ENCODE measurements at places on chromosomes 12 and 14.

- DNase-seq, result peak; percentile 69
Measured at GRCh38 chr12:28424965-28425364, 234.7 kb downstream of the CCDC91 start.

- no peak for DNase-seq
Measured at GRCh38 chr12:14357486-14357885, 8.0 kb upstream of the ATF7IP start.

DNA sequence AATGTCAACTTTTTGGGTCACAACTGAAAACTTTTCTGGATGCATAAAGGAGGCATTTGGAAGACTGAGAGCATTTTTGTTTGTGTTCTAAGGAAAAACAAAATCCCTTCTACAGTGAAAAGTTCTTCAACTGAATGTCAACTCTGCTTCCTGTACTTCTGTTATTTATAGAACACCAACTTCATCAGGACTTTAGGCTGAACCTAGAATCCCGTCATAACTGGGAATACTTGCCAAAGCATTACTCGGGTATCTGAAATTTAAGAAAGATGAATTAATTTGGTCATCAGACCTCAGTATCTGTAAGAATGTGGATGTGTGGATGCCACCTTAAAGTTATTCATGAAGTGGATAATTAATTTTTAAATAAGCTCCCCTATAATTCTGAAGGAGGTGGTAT is 73.2 kb downstream of the FERMT2 start:
- peak; percentile 79 for DNase-seq

DNA sequence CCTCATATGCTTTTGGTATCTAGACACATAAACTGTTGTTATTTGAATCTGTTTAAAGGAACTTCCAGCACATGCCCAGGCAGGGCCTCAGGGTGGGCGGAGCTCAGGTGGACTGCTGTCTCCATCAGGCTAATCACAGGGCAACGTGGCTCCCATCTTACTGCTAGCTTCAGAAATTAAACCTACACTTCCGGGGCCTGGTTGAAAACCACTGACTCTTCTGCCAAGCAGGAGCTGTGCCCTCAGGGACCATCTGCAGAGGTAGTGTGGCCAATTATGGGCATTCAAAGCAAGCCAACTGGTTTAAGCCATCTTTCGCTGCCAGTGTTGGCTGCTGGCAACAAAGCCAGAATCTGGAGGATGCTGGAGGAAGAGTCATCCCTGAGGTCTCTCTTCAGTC is 97.5 kb downstream of the TMX1 start:
- no peak for DNase-seq

DNA sequence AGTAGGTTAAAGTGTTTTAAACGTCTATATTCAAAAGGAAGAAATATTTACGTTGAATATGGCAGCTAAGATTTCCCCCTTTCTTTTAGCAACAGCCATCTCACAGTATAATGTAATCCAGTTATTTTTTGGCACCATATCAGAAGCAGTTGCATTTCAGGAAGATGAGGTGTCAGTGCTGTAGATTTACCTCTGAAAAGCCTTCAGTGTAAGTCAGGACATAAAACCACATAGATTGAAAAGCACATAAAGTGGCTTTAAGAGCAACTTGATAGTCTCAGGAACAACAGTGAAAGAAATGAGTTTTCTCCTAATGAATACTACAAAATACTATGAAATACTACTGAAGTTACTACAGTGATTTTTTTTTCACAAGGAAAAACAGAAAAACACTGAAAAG is 6.9 kb downstream of the MLH3 start:
- DNase-seq, result peak; percentile 83

DNA sequence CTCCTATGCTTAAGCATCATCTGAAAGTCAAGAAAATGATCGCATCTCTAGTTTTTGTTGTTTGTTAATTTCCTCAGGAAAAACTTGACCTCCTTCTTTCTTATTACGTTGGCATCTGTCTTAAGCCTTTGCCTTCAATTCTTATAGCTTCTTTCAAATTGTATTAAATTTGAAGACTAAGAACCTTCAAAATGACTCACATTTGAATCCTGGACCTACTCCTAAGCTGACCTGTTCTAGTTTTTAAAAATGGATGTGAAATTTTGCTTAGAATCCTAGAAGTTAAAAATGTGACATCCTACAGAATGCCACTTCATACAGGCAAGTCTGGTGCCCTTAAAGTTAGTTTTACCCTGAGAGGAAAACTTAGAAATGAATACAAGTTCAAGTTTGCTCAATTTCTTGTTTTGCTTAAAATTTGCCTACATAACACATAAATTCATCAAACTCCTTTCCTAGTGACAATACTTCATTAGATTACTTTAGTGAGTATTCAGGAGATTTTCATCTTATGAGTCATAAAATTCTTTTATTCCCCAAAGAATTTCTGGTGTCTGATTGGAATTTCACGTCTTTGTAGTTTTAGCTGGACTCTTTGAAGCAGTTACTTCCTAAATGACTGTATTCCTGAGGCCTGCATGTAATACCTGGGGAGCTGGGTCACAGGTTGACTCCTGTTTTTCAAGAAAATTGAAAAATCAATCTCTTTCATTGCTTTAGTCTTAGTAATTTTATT is 152.3 kb downstream of the MSRB3 start:
- peak; percentile 88 for DNase-seq

- DNase-seq, result peak; percentile 51
Measured at GRCh38 chr14:71049435-71050133, 142.3 kb downstream of the PCNX1 start.

DNA sequence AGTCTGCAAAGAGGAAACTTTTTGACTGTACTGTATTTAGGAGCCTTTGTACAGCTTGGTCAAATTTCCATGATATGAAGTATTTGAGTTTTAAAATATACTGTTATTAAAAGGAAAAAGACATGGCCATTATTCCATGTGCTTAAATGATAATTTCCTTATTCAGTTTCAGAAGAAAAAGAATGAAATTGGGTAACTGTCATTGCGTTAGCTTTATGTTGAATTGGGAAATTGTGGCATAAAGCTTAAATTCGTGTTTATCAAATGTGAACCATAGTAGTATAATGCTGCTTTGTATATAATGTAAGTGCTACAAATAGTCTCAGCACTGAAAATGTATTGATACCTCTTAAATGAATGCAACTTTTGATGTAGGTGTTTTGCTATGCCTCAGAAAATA is 64.9 kb downstream of the ETNK1 start:
- DNase-seq, result no peak

DNA sequence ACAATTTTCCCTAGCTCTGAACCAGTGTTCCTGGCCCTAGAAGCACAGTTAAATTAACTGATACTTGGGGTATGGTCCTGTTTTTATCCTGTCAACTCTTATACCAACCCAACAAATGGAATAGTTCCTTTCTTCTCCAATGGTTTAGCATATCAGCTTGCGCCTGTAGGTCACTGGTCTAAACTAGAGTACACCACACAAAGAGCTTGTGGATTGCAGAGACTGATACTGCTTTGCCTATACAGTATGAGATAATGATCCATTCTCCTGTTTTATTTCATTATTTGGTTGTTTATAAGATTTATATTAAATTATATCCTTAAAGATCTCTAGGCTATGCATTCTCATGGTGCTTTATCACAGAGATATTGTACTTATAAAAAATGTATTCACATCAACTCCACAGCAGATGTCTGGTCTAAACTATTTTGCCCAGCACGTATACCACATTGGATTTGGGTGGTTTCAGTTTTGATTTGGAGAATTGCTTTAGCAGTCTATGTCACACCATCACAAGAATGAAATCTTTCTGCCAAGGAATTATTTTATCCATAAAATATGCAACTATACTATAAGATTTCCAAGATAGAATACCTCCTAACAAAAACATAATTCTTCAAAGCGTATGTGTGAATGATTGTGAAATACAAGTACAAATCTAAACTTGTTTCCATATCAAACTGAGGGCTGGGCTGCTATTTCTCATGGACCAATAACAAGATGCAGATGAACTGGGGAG is 142.1 kb downstream of the SLC16A7 start:
- DNase-seq, result peak; percentile 67

DNA sequence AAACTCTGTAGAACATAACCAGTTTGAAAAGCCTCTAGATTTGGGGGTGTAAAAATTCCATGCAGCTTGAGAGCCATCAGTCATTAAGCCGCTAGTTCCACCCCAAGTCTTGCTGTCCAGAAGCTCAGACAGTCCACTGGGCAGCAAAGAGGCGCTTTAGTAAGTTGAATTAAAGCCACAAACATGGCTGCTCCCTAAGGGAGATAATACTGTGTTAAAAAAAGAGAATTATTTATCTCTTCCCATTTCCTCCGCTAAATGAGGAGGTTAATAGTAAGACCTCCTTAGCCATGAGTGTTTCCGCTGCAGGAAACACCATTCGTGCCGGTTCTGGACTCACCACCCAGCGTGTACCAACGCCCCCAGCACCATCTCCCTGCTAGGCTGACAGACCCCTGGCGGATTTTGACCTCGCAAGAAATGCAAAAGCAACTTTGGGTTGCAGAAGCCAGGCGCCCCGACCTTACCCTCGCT is 536 bp downstream of the TM7SF3 start:
- DNase-seq, result no peak

DNA sequence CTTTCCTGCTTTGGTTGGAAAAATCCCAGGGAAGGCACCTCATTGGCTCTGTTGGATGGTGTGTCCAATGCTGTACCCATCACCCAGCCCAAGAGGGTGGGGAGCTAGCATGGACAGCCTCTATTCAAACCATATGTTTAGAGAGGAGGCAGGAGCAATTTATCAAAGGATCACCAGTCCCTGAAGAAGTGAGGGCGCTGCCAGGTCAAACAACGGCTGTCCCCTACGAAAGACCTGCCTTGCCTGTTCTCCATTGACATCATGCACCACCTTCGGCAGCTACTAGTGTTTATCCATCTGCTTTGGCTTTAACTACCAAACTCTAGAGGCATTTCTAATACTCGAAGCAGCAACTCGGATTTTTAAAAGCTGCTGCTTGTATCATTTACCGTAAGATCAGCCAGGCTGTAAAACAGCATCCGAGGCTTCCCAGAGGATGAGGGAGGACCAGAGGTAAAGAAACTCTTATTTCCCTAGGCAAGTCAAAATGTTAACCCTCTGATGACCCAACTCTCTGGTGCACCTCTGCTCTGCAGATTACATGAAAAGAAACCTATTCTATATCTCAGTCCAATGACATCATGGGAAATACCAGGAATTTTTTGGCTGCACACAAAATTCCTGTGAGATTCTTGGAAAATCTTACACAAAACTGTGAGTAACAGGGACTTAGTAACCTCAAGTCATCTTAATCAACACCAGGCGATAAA is 720.9 kb upstream of the TBX3 start:
- peak; percentile 98 for DNase-seq

- no peak for DNase-seq
Measured at GRCh38 chr14:102688290-102688689, 89.0 kb upstream of the TRAF3 start.

- no peak for DNase-seq
Measured at GRCh38 chr12:24027352-24027751, 77.9 kb upstream of the SOX5 start.
